Stimulated activated CD4-positive, alpha-beta T cell treated with anti-CD3 and anti-CD28 coated beads, Interleukin-1b, Interleukin-23, amount 100 ng/mL, for 1 hour (primary cell): ENCODE measurements at places on chromosomes 1 and 21.

DNA sequence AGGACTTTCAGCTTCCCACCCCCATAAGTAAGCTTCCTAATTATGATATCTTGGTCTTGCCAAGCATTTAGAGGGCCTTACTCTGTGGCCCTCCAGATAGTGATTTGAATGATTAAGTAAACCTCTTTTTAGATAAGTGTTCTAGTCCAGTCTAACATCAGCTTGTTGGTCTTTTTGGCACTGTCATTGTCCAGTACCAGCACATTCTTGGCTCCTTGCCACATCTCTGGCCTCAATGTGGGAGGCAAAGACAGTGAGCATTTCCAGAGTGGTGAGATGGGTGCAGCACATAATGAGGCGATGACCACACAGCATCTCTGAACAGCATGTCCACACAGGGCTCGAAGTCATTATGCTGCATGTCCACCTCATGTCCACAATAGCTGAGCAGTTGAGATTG, 6.1 kb downstream of the CAPZA1 start:
- DNase-seq = no peak

- no peak for DNase-seq
These were observed 129.7 kb upstream of the NFIA start for GRCh38 chr1:60952612-60953111.

- DNase-seq = no peak
These were observed 103.4 kb downstream of the COL24A1 start for GRCh38 chr1:86052948-86053698.

- no peak for DNase-seq
These were observed 352.1 kb downstream of the ST6GALNAC3 start for GRCh38 chr1:76426606-76427005.

DNA sequence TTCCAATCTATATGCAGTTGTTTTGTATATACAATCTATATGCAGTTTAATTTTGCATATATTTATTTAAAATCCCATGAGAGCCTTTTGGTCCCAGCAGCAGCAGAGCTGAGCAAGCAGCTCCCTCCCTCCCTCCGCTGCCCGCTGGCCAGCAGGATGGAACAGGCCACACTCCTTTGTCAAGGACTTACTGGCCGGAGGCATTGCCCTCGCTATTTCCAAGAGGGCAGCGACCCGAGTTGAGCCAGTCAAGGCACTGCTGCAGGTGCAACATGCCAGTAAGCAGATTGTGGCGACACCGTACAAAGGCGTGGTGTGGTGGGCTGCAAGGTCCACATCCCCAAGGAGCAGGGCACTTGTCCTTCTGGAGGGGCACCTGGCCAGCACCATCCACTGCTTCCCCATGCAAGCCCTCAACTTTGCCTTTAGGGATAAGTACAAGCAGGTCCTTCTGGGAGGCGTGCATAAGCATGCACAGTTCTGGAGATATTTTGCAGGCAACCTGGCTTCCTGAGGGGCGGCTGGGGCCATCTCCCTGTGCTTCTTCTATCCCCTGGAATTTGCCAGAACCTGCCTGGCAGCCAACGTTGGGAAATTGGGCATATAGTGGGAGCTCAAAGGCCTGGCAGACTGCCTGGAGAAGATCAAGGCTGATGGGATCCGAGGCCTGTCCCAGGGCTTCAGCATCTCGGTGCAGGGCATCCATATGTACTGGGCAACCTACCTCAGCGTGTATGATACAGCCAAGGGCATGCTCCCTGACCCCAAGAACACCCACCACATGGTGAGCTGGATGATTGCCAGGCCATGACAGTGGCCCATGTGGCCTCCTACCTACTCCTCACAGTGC, 92.2 kb downstream of the OSBPL9 start:
- DNase-seq = no peak

- no peak for DNase-seq
These were observed 27.2 kb upstream of the LRRC8C start for GRCh38 chr1:89605692-89606091.

GRCh38 chr1:166185526-166185925, 18.7 kb upstream of the FAM78B start:
- DNase-seq = no peak

GRCh38 chr1:174153825-174154107, 5.6 kb upstream of the RABGAP1L start:
- no peak for DNase-seq

GRCh38 chr1:115135681-115136080, 46.4 kb upstream of the TSPAN2 start:
- no peak for DNase-seq

GRCh38 chr1:232956081-232956480, 5.7 kb downstream of the NTPCR start:
- DNase-seq = no peak
